NCI-H524 (cell line): ENCODE measurements at places on chromosomes 7 and 10.
A peak's percentile ranks its signal among the peaks of the same experiment; 100 is the strongest.

GRCh38 chr7:149293338-149293737 is 31.3 kb downstream of the ZNF783 start:
- DNase-seq: no peak

DNA sequence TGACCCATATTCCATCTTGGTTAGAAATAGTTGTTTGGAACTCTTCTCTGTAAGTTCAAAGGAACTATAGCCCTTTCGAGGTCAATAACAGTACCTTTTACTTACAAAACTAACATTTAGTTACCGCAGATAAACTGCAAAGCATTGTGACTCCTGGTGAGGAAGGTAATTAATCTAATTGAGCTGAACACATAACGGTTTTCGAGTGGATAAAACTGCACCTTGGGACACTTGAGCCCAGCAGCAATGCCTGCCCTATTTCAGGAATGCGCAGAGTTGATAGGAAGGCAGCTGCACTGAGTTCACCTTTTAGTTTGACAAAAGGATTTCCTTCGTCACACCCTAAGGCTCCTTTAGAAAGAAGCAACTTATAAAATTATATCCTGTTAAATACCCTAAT is 75.4 kb downstream of the JAZF1 start:
- no peak for DNase-seq

- DNase-seq: peak; percentile 16
Observed at GRCh38 chr7:111486472-111487142, 75.7 kb downstream of the IMMP2L start.

GRCh38 chr7:4068286-4068685 is 613.8 kb upstream of the FOXK1 start:
- DNase-seq: no peak

DNA sequence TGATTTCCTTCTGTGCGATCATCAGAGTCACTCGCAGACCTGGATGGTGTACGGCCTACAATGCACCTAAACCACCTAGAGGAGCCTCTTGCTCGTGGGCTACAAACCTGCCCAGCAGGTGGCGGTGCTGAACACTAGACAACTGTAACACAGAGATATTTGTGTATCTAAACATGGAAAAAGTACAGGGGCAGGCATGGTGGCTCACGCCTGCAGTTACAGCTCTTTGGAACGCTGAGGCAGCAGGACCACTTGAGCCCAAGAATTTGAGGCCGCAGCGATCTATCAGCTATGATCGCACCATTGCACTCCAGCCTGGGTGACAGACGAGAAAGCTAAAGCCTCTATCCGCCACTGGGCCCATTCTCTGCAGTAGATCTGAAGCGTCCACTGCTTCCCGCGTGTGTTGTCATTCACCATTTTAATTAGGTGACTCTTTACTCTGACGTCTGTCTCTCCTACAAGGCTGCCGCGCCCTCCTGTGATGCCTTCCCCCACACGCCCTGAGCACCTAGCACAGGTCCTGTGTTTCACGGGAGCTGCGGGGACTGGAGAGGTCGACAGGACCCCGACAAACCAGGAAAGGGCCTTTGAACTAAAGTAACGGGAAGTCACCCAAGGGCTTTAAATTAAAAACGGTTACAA is 774 bp downstream of the TUBGCP2 start:
- peak; percentile 26 for DNase-seq

DNA sequence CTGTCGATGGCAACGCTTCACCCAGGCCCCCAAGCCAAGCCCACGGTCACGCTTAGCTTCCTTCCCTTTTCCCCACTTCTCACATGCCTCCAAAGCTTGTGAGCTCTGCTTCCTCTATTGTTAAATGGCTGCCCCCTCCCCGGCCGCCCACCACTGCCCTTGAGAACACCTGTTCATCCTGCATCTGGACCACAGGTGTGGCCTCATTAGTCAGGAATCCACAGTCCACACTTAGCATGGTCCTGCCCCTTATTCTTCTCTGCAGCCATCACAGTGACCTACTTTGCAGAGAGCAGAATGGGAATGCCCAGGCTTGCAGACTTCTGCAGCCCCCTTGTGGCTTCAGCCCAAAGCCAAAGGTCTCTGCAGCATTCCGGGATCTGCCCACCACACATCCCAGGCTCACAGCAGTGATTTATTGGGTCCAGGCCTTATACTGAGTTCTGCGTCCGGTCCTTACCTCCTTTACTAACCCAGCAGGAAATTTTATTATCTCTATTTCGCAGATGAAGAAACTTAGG is 66.9 kb downstream of the PTPRE start:
- DNase-seq: no peak

- DNase-seq: no peak
Observed at GRCh38 chr10:128928231-128928836, 538.7 kb upstream of the MGMT start.

- DNase-seq: no peak
Observed at GRCh38 chr10:114758331-114758730, 63.2 kb upstream of the FHIP2A start.

GRCh38 chr10:43502931-43503330 is 66.0 kb downstream of the ZNF487 start:
- no peak for DNase-seq

DNA sequence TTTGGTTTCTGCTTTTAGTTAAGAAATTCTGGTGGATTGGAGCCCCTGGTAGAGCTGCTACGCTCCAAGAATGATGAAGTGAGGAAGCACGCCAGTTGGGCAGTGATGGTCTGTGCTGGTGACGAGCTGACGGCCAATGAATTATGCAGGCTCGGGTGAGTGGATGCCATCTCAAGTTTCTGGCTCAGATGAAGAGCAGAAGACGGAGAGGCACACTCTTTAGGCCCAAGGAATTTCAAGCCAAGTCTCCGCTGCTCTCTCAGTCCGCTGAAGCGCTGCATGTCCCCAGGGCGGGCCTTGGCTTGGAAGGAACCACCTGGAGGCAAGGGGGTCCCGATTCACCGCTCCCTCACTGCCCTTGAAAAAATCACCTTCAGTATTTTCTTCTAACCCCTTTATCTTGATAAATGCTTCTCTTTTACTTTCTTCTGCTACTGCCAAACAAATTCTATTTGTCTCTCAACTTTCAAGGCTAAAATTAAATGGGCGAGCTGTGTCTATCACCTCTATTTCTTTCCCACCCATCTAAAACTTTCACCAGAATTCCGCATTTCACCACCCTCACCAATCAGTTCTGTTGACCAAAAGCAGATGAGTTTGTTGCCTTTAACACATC is 74.2 kb downstream of the ARMC3 start:
- no peak for DNase-seq

- no peak for DNase-seq
Observed at GRCh38 chr7:42831718-42832522, 80.0 kb downstream of the C7orf25 start.
